Lung microvascular endothelial cell (primary cell): ENCODE measurements at places on chromosomes 1 and 21. TPM values are rescaled to one million over a fixed set of nuclear protein-coding genes. Genes with fewer than 3 reads are reported as not detected.

The LGR6 gene
- total RNA-seq, result not detected in 2 replicates

The RNF186 gene
- not detected in 2 replicates for total RNA-seq

The PTGS2 gene
- total RNA-seq, result 3.3 and 21.0 TPM in 2 replicates

The GUCA2A gene
- total RNA-seq, result not detected in 2 replicates

The C1QA gene
- not detected in 2 replicates for total RNA-seq

The LPGAT1 gene
- 31.6 and 37.5 TPM in 2 replicates for total RNA-seq
